Fibroblast of skin of scalp (primary cell): ENCODE measurements at places on chromosomes 7 and 10.

- peak; percentile 29 for DNase-seq
Measured at GRCh38 chr7:133310232-133310862, 57.5 kb downstream of the EXOC4 start.

GRCh38 chr7:27611059-27611458 lies 51.6 kb downstream of the HIBADH start:
- no peak for DNase-seq

DNA sequence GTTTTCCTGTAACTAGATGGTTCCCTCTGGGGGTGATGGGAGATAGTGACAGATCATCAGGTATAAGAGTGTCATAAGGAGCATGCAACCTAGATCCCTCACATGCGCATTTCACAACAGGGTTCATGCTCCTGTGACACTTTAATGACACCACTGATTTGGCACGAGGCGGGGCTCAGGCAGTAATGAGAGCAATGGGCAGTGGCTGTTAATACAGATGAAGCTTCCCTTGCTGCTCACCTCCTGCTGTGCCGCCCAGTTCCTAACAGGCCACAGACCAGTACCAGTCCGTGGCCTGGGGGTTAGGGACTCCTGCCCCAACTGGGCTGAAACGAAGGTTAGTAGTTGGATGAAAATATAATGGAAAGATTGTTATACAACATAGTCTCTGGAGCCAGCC lies 201.6 kb upstream of the LRRN3 start:
- no peak for DNase-seq

DNA sequence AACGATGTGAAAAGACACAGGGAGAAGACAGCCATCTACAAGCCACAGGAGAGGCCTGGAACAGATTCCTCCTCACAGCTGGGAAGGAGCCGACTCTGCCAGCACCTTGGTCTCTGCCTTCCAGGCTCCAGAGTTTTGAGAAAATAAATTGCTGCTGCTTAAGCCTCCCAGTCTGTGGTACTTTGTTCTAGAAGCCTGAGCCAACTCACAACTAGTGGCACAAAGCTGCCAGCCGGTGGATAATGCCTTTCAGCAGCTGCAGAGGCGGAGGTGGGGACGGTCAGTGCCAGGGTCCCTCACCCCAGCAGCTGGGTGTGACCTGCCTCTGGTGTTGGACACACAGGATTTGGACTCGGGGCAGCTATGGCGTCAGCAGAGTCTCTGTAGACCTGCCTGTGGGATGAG lies 255.4 kb upstream of the PITRM1 start:
- no peak for DNase-seq

DNA sequence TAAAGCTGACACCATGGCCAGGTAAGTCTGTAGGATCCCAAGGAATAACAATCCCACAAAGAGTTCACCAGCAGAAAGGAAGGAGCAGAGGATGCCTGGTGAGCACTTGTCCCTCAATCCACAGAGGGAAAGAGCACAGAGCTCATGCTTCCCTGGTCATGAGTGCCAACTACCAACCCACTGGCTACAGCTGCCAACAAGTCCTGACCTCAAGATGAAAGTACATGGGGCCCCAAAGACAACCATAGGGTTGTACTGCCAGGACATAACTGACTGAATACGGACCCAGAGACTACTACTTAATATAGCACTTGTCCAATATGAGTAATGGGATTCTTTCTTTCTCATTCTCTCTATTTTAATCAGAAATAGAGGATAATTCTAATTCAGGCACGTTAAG lies 83.3 kb downstream of the JCAD start:
- DNase-seq: no peak

DNA sequence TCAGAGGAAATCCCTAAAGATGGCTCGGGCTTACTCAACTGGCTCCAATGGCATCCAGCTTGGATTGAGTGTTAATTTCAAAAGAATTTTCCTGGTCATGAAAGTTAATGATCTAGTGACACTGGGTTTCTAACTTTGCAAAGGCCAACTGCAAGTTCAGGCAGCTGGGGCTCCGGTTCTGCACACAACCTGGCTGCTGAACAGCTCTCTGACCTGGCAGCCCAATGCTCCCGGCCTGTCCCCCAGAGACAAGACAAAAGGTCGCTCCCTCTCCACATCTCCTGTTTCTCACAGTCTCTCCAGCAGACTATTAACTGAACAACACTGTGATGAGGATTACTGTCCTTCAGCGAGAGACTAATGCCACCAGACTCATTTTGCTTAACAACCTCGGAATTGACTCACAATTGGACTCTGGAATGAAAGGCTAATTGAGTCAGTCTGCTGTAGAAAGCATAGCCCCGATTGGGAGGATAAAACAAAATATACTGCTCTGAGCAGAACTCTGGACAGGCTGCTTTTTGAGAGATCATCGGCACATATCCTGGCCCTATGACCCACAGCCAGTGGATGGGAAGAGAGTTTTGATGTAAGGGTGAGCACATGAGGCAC lies 174.5 kb downstream of the GFRA1 start:
- peak; percentile 24 for DNase-seq

DNA sequence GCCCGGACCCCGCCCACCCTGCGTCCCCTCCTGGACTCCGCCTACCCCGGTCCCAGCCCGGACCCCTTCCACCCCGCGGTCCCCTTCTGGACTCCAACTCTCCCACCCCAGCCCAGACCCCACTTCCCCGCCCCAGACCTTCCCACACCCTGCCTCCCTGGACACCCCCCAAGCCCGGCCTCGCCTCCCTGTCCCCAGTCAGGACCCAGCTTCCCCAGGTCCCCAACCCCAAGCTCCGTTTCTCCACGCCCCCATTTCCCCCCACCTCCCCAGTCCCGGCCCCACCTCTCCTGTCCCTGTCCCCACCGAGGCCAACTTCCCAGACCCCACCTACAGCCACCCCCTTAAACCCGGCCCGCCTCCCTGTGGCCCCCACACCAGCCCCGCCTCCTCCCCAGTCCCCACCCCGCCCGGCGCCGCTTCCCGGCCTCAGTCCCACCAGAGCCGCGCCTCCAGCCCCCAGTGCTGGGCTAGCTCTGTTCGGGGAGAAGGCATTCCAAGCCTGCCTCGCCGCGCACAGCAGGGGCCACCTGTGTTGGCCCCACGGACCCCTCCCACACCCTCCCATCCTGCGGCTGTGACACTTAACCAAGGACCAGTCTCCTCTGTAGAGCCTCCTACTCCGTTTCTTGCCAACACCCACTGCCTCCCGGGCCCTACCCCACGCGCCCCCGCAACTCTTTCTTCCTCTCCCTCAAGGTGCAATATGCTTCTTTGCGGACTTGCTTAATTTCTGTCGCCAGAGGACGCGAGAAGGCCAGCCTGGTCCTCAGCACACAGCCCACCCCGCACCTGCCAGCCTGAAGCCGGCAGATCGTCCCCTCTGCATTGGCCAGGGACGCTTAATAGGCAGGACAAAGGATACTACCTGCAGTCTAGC lies 736 bp upstream of the ITIH5 start:
- no peak for DNase-seq
